ENCODE measurements at places on chromosomes 7 and 10. TPM values are rescaled to one million over a fixed set of nuclear protein-coding genes. Genes with fewer than 3 reads are reported as not detected.

SKIDA1 gene
- not detected for polyA plus RNA-seq

PMS2 gene
- 6.6 TPM for polyA plus RNA-seq

GRCh38 chr10:728603-729002 is 39.1 kb upstream of the DIP2C start:
- DNase-seq: no peak

GRCh38 chr10:28849821-28850220 is 172.5 kb downstream of the BAMBI start:
- no peak for DNase-seq

Measured in immature natural killer cell (primary cell).